Naive thymus-derived CD4-positive, alpha-beta T cell (primary cell): ENCODE measurements at places on chromosomes 11 and 22. TPM values are rescaled to one million over a fixed set of nuclear protein-coding genes. Genes with fewer than 3 reads are reported as not detected.

PICALM gene
- 123 and 130 TPM in 2 replicates for total RNA-seq

GRCh38 chr11:765025-765801, 12.1 kb downstream of the GATD1 start:
- no peak overlapping the region for H3K4me3 ChIP-seq
- H3K27me3 ChIP-seq: no peaks in the 10 kb centered on the region
- peaks cover 8% of the 10 kb centered on the region for H3K36me3 ChIP-seq
- H3K27ac ChIP-seq: no peak overlapping the region
- no peaks in the 10 kb centered on the region for H3K4me1 ChIP-seq

DNA sequence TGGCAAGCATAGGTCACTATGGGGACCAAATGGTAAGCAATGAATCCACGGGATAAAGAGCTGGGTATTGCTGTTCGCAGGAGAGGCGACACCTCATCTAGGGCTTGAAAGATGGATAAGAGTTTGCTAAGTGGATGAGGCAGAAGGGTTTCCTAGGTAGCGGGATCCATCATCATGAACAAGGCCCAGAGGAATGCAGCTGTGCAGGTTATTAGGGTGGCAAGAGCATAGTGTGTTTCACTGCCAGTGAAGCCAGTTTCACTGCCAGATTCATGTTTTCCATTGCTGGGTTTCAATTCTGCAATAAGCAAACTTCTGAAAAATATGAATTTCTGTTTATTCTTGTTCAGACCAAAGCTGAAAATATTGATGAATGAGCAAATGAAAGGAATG, 27.2 kb downstream of the WEE1 start:
- H3K27me3 ChIP-seq: no peaks in the 10 kb centered on the region
- no peak for DNase-seq
- no peaks in the 10 kb centered on the region for H3K36me3 ChIP-seq

DNA sequence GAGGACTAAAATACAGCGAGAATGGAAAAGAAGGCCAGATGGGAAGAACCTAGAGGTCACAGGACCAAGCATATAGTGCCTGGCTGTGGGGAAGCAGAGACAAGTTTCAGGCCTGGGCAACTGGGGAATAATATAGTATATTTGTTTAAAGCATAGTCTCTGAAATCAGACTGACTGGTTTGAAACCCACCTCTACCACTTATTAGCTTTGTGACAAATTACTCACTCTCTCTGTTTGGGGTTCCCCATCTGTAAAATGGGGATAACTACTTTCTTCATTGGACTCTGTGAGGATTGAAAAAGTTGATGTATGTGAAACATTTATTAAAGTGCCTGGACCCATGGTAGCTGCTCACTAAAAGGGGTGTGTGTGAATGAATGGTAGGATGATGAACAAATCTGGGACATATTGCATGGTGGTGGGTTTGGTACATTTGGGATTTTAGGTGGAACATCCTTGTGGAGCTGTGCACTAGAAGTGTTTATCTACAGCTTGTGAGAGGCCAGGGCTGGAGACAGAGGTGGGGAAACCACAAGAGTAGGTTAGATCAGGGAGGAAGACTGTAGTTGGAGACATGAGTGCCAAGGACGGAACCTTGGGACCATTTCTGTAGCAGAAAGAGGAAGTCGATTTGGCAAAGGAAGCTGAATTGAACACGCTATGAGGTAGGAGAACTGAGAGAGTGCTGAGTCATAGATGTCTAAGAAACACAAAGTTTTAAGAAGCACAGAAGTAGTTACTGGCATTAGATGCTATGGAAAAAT, 52.6 kb downstream of the SWAP70 start:
- no peaks in the 10 kb centered on the region for H3K4me1 ChIP-seq
- no peaks in the 10 kb centered on the region for H3K36me3 ChIP-seq
- H3K27me3 ChIP-seq: no peaks in the 10 kb centered on the region

- no peak for DNase-seq
- no peak overlapping the region for H3K4me3 ChIP-seq
- H3K36me3 ChIP-seq: no peaks in the 10 kb centered on the region
- H3K27me3 ChIP-seq: no peaks in the 10 kb centered on the region
- H3K4me1 ChIP-seq: no peaks in the 10 kb centered on the region
Observed at GRCh38 chr11:19508165-19508564, 204.5 kb upstream of the NAV2 start.
